ENCODE measurements at places on chromosomes 3 and 15.

DNA sequence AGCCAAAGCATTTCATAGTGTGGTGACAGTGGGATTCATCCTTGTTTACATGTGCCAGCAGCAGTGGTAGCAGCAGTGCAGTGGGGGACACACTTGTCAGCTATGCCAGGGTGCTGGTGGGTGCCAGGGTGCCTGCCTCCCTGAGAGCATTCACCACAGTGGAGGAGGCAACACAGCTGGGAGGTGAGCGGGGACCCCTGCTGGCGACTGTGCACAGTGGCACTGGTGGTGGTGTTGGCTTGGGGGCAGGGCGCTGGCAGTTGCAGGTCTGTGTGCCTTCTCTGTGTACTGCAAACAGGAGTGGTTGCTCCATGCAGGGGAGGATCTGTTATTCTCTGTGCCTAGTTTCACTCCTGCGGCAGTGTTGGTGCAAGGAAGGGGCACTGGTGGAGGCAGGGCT is 41.2 kb downstream of the CEP63 start:
- no peak for DNase-seq

GRCh38 chr3:24588629-24589512 is 94.2 kb upstream of the THRB start:
- no peak for DNase-seq

- DNase-seq, result no peak
Observed at GRCh38 chr3:9183011-9183410, 66.4 kb downstream of the SRGAP3 start.

DNA sequence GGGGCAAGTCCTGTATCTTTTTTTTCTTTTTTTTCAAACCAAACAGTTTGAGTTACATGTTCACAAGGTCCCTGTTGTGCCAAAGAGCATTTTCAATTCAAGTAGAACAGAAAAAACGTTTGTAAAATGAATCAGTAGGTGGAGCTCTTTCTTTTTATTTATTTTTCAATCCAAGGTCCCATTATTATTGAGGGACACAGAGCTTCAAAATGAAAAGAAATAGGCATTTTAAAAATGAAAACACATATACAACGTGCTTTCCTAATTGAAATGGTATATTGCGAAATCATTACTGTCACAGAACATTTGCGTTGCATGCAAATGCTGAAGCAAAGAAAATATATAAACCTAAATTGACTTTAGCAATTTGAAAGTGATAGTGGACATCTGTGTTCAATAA is 711.0 kb downstream of the MECOM start:
- DNase-seq, result no peak

- DNase-seq, result no peak
Observed at GRCh38 chr3:94307588-94307987, 244.7 kb downstream of the NSUN3 start.

DNA sequence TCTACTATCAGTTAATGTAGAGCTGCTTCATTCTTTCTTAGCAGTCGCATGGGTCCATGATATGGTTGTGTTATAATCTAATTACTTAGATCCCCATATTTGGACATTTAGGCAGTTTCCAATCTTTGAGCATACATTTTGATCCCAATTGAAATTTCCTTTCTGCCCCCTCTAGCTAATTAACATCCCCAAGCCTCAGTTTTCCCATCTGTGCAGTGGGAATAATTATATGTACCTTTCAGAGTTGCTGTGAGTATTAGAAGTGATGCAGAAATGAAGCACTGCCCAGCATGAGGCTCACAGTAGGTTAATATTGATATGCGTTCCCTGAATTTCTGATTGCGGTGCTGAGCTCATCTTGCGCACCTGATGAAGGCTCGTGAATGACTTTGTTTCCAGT is 21.8 kb downstream of the SPSB4 start:
- no peak for DNase-seq

DNA sequence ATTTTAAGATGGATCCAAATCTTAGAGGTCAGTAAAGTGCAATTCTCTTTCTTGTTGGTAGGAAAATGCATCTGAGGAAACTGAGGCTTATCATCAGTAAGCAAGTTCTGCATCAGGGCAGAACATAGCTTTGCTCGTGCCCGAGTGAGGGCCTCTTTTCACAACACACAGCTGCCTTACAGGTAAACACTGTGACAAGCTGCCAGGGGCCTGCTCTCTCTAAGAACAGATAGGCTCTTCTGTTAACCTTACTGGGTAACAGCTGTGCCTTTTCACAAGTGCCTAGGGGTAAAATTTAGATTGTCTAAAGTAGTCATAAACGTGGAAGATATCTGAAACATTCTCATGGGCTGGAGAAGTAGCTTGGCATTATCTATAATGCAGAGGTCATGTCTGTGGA is 118.1 kb downstream of the C3orf38 start:
- DNase-seq, result no peak

GRCh38 chr3:127411083-127411727 is 123.4 kb upstream of the PRR20G start:
- DNase-seq, result no peak

DNA sequence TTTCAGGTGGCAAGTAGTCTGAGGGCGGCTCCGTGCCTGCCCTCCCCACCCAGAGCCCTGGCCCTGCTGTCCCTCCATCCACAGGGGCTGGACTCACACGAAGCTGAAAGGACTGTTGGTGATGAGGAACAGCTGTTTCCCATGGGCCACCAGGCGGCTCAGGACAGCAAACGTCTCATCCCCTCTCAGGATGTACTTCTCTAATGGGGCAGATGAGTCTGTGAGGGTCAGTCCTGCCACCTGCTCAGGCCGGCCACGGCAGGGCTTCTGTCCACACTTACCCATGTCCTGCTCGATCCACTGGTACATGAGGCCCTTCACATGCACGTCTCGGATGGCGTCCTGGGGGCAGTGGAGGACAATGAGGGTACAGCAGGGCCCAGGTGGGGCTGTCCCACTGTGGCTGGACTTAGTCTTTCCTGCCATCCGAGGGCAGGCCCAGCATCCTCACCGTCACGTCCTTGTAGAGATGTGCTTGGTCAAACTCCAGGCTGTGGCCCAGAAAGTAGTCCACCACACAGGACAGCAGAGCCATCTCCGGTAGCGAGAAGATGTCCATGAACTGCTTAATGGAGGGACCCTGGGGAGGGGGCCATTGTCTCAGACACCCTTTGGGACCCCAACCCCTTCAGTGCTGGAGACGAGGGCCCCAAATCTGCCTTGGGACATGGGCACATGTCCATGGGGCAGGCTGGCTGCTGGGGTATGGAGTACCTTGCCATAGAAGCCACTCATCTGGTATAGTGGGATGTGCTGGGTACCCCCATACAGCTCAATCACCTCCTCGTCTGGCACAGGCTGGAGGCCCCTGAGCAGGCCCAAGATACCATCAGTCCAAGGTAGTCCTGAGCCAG is 5.7 kb downstream of the NT5DC2 start:
- no peak for DNase-seq

DNA sequence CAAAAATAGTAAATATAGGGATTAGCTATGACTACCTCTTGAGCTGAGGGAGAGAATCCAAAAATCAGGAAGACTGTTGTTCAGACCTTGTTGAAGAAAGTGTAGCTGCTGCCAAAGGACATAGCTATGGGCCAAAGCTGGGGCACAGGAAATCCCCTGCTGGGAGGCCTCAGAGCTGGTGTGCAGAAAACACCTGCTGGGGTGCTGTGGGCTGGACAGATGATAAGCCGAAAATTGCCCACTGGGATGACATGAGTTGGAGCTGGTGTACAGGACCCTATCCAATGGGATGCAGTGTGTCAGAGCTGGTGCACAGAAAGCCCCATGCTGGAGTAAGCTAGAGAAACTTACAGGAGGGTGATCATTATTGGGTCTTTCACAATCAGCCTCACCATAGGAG is 121.9 kb downstream of the NEO1 start:
- DNase-seq, result no peak

- no peak for DNase-seq
Observed at GRCh38 chr15:50009634-50010033, 109.4 kb downstream of the ATP8B4 start.

DNA sequence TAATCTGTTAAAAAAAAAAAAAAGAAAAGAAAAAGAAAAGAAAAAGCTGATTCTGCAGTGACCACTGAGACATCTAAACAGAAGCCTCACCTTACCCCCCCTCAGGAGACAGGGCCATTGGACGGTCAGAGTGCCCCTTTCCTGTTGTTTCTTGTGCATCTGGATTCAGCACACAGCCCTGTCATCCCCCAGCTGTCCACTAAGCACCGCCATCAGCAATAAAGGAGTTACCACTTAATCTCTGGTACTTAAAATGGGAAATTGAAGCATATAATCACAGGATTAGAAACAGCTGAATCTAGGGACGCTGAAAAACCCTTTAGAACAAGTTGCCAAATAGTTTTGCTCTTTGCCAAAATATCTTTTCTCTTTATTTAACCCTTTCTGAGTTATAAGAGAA is 62.5 kb downstream of the TRIM69 start:
- DNase-seq, result no peak

GRCh38 chr3:12044860-12045259 is 40.7 kb downstream of the SYN2 start:
- DNase-seq, result no peak

DNA sequence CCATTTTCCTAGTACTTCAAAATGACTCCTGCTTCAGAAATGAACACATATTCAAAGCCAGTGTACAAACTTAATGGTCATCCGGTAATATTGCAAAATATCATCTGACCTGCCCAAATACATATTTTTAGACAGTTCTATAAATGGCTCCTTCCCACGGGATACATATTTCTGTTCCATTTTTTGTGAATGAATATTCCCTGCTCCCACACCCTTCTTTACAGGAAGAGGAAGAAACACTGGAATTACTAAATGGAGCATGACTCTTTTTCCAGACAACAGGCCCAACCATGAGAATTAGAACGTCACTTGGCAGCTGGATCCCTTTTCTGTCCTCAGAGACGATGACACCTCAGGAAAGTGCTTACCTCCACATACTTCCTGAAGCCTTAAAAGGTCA is 38.0 kb upstream of the CBLB start:
- DNase-seq, result no peak

GRCh38 chr3:106071306-106071705 is 202.5 kb upstream of the CBLB start:
- DNase-seq, result no peak

- DNase-seq, result no peak
Observed at GRCh38 chr3:128709506-128710210, 16.3 kb upstream of the RAB7A start.

DNA sequence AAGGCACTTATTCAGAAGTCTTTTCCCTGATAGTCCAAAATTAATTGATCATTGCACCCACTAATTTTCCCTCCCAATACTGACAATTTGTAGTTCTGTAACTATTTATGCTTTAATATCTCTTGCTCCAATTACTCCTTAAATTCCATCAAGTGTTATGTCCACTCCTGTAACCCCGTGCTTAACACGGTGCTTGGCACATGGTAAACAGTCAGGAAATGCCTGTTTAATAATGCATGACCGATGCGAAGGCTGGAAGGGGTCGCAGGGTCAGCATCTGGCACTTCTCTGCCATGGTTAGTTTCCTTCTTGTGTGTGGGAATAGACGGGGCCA is 553 bp upstream of the SEC22A start:
- no peak for DNase-seq

DNA sequence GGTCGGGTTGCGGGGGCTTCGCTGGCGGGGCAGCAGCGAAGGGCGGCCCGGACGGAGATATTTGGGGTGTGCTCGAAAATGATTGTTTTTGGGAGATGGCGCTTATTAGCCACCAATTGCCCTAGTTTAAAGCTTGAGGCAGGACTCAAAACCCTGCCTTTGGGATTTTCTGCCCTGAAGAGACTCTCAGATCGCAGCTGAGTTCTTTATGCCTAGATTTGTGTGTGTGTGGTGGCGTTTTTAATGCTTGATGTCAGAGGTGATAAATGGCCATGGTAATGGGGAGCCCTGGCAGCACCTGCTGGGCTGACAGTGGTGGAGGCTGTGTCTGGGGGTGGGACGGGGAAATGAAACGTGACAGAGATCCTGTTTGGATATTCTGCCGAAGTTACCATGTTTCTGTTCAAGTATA is 604 bp downstream of the KCTD6 start:
- no peak for DNase-seq

DNA sequence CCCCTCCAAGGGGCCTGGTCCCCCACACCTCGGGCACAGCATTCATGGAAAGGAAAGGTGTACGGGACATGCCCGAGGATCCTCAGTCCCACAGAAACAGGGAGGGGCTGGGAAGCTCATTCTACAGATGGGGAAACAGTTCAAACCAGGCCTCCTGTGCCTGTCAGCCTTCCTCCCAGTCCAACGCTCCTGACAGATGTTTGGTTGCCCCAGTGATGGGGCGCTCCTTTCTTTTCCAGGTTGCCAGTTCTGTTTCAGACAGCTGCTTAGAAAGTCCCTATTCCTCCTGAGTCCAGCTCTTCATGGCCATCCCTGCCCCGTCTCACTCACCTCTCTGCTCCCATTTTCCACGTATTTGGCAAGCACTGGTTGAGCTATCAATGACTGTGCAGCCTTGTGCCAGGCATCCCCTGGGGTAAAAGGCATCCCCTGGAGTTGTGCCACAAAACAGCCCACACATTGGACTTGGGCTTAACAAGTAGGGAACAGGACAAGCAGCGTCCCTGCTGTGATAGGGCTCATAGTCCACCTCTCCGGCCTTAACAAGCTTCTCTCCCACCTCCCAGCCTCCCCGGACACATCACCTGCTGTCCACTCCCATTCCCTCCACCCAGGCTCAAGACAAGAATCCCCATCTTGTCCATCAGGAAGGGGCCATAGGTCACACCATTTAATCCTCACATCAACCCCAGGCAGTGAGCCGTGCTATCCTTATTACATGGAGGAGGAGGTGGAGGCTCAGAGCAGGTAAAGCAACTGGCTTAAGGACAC is 6.6 kb downstream of the OXTR start:
- DNase-seq, result no peak

- no peak for DNase-seq
Observed at GRCh38 chr3:67244130-67244529, 246.0 kb downstream of the KBTBD8 start.

- DNase-seq, result no peak
Observed at GRCh38 chr3:31882431-31882830, 98.6 kb downstream of the OSBPL10 start.

DNA sequence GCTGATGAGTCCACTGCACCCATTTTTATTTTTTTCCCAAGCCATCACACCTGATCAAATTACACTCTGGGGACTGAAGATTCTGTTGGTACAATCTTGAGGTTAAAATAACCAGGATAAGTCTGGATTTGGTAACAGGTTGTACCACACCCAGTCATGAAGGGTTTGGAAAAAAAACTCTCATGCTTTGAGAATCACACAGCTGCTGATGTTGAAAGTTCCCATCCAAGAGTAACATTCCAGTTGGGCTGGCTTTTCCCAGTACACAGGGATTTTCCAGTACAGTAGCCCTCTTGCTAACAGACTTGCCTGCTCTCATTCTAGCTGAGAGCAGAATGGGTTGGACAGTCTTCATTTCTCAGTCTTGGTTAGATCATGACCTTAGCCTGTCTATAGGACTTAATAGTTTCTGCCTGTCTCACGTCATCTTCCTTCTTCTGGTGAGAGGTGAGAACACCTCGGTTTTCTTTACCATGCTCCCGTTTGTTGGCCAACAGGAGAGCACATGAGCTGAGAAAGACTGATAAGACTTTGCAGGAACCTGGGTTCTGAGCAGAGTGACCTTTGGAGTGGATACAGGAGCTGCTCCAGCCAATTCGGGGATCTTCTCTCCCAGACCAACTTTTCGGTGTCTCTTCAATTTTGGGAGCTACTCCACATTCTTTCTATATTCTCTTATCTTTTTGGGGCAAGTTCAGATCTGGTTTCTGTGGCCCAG is 300.1 kb upstream of the LYSMD4 start:
- DNase-seq, result no peak

GRCh38 chr15:78906316-78906620 is 33.6 kb downstream of the MORF4L1 start:
- no peak for DNase-seq

All from neuronal stem cell (in vitro differentiated cells).